ENCODE measurements at places on chromosomes 7 and 10.

DNA sequence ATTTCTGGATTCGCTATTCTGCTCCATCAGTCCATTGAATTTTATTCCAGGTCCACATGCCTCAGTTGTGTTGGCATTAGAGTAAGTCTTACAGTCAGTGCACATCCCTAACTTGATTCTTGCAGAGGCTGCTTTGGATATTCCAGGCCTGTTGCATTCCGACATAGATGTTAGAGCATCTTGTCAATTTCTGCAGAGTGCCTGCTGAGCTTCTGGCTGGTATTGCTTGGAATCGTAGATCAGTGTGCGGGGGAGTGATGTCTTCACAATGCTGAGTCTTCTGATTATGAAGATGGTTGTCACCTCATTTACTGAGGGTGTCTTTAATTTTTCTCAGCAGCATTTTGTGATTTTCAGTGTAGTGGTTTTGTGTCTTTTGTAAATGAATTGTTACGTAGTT is 45.2 kb downstream of the INPP5A start:
- DNase-seq, result no peak

DNA sequence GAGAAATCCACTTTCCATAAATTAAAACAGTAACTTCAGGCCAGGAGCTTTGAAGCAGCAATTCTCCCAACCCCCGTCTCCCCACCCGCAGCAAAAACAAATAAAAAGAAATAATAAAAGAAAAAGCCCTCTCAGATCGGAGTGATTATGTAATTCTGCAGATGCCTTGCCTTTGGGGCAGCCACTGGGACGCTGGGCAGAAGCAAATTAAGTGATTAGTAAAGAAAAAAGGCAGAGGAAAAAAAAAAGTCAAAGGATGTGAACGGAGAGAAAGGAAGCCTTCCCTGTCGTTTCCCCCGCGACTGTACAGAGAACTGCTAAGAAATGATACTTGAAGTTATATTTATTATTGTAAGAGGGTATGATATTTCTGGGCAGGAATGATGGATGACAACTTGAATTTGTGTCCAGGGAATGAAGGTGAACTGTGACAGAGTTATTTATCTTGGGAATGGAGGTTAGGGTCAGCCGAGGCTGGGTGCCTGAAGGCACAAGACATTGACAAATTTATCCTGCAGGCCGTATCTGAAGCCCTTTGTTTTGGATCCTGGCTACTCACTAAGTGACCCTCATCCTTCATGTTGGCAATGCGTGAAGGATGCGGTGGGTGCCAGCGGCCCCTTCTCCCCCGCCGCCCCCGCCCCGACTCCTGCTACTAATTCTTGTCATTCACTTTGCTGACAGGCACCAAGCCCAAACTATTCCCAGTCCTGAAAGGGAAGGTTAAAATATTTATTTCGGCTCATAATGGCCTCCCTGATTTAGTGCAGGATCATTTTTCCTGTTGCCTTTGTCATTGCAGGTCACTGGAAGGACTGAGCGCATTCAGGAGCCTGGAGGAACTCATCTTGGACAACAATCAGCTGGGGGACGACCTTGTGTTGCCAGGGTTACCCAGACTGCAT is 604.0 kb downstream of the LRMDA start:
- no peak for DNase-seq

DNA sequence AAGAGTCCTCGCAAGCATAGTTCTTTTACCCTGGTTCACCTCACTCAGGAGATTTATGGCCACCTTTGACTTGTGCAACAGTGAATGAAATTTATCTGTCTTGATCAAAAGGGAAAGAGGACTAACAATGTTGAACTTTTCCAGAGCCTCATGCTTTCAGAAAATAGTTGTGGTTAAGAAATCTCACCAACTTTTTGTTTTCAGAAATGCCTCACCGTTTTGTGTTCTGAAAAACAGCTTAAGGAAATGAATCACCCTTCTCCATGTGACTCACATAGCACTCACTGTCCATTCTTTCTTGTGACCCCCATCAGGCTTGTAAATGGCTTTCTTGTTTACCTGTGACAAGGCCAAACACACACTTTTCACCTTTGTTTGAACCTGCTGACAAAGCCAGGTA is 148.6 kb upstream of the FAM3C start:
- no peak for DNase-seq

DNA sequence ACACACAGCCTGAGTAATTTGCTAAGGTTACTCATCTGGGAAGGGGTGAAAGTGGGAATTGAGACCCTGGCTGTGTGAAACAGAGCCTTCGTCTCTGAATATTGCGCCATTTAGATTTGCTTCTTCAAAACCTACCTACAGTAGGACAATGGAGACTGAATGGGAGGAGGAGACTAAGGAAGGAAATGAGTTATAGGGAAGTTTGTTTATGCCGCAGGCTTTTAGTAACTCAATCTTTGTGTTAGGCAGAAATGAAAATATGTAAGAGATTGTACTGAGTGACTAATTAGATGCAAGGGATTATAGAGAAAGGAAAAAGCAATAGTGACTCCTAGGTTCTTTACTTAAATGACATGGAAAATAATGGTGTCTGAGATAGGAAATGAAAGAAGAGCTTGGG is 80.2 kb downstream of the KCND2 start:
- no peak for DNase-seq

DNA sequence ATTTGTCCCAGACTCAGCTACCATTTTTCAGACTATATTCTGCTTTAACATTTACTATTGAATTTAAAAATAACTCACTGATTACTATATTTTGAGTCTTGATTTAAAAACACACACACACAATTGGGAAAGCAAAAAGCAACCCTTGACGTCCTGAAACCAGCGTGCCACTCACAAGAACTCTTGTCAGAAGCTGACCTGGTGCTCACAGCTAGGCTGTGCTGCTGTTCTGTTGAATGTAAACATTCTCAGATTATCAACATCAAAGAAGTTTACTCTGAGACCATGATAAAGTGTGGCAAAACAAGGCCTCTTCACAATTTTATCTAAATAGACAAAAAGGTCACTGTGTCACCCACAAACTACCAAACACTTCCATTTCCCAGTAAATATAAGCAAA is 62.6 kb upstream of the CACNA2D1 start:
- DNase-seq, result no peak

DNA sequence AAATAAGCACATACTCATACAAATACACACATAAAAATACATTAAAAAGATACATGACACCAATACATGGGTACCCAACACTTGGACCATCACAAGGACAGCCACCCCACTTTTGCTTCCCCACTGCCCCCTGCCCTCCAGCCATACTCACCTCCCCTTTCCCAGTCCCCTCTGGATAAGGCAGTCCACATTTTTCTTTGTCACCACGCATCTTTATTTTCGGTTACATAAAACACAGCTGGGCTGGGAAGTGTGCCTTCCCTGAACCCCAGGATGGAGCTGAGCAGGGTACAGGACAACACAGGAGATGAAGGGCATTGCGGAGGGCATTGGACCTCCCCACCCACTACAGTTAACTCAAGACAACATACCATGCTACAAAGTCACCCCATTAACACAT is 1.1 kb upstream of the HOXA3 start:
- no peak for DNase-seq

- no peak for DNase-seq
Measured at GRCh38 chr10:103783681-103784080, 71.7 kb downstream of the SH3PXD2A start.

DNA sequence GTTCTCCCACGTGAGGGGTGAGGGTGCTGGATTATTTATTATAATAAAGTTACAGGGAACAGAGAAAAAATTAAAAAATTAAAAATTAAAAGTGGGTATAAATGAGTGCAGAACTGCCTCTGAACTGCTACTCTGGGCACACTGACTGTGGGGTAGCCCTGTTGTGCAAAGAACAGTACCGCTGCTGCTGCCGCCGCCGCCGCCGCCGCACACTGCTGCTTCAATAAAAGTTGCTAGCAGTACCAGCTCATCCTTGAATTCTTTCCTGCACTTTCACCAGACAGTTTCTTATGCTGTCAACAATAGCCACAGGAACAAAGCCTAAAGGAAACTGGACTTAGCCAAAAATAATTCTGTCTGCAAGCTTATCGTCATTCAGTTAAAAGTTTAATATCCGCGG is 72.1 kb downstream of the GCC1 start:
- DNase-seq, result no peak

DNA sequence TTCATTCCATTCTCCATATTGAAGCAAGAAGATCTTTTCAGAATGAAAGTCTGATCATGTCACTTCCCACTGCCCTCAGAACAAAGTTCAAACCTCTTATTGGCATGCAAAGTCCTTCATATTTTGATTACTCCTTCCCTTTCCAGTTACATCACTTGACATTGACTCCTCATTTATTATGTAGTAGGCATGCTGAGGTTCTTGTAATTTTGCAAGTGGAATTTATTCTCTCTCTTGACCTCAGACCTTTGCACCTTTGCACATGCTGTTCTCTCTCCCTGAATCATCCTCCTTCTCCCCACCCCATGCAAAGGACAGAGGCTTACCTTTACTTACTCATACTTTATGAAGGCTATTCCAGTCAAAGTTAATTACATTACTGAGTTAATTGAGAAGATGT is 13.0 kb downstream of the ITPRID1 start:
- no peak for DNase-seq

DNA sequence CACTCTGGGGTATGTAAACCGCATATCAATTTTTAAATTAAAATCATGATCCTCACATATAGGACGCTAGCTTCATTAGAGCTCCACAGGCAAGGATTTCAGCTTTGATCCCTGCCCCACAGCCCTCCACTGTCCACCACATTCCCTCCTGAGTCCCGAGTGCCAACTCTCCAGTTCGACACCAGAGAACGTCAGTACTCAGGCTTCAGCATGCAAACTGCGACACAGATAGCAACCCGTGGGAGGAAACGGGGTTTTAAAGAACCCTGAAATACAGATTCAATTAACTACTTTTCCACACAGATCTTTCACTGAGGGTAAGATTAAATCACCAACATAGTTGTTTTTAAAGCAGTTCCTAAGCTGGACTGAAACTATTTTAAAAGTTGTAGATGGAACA is 26.1 kb downstream of the RAPGEF5 start:
- no peak for DNase-seq

GRCh38 chr10:44033008-44033407 is 351.9 kb downstream of the CXCL12 start:
- no peak for DNase-seq

DNA sequence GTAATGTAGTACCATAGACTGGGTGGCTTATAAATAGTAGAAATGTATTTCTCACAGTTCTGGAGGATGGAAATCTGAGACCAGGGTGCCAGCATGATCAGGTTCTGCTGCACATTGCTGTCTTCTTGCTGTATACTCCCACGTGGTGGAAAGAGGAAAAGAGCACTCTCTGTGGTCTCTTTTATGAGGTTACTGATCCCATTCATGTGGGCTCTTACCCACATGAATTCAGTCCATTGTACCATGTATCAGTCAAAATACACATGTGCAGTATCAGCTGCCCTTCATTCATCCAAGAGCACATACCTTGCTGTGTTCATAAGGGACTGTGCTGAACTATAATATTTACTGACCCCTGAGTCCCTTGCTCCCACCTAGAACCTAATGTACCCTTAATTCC is 17.1 kb downstream of the PNLIPRP2 start:
- no peak for DNase-seq

DNA sequence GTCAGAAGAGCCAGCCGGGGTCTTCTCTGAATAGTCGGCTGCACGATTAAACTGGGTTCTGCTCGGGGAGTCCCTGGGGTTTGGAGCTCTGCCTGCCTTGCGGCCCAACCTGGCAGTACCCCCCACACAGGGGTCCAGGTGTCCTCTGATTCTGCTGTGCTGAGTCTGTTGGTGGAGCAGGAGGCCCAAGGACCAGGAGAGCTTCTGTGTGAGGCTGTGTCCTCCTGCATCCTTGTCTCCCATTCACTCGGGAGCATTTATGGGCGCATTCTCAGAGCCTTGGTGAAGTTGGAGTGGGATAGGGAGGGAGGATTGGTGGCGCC is 14.2 kb downstream of the INPP5A start:
- DNase-seq, result no peak

GRCh38 chr7:70051726-70052125 is 453.5 kb downstream of the AUTS2 start:
- no peak for DNase-seq

DNA sequence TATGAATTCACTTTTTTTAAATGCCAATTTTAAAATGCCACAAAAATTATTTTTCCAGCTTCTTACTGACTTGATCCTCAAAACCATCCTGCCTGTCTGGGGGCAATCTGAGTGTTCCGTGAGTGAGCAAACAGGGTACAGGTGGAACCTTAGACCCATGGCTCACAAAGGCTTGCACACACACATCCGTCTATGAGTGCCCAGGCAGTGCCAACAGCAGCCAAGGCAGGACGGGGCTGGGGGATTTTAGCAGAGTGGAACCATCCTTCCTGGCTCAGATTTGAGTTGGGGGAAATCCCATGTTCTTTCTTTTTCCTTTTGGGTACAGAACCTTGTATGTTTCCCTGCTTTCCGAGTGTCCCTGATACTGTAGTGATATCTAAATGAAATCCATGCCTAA is 377.7 kb upstream of the MGMT start:
- DNase-seq, result peak; percentile 24

GRCh38 chr10:6314620-6315205 is 112.0 kb downstream of the PFKFB3 start:
- DNase-seq, result no peak

GRCh38 chr7:51289623-51290303 is 26.8 kb downstream of the COBL start:
- DNase-seq, result no peak

DNA sequence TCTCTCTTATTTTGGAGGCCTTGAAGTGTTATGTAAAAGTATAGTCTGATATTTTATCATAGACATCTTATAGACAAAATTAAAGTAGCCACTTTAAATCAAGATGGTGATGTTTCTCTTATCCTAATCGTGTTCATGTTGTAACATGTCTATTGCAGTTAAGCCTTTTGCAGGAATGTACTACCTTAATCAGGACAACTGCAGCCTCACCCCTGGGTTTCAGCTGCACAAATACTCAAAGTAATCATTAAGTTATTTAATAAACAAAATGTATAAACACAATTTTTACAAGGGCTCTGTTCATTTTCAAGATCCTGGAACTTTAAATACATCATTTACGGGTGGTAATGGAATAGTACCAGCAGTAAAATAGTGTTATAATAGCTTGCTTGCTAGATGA is 14.4 kb upstream of the KIF5B start:
- DNase-seq, result no peak

- DNase-seq, result no peak
Measured at GRCh38 chr7:128708824-128709223, 30.3 kb upstream of the CALU start.

- DNase-seq, result no peak
Measured at GRCh38 chr7:116211913-116212596, 1.7 kb downstream of the TES start.

GRCh38 chr7:131173145-131173890 is 154.4 kb upstream of the MKLN1 start:
- DNase-seq, result no peak

GRCh38 chr7:39504963-39505362 is 61.2 kb upstream of the YAE1 start:
- no peak for DNase-seq

All from H1 (cell line).